ENCODE measurements at places on chromosomes 3 and 15.

DNA sequence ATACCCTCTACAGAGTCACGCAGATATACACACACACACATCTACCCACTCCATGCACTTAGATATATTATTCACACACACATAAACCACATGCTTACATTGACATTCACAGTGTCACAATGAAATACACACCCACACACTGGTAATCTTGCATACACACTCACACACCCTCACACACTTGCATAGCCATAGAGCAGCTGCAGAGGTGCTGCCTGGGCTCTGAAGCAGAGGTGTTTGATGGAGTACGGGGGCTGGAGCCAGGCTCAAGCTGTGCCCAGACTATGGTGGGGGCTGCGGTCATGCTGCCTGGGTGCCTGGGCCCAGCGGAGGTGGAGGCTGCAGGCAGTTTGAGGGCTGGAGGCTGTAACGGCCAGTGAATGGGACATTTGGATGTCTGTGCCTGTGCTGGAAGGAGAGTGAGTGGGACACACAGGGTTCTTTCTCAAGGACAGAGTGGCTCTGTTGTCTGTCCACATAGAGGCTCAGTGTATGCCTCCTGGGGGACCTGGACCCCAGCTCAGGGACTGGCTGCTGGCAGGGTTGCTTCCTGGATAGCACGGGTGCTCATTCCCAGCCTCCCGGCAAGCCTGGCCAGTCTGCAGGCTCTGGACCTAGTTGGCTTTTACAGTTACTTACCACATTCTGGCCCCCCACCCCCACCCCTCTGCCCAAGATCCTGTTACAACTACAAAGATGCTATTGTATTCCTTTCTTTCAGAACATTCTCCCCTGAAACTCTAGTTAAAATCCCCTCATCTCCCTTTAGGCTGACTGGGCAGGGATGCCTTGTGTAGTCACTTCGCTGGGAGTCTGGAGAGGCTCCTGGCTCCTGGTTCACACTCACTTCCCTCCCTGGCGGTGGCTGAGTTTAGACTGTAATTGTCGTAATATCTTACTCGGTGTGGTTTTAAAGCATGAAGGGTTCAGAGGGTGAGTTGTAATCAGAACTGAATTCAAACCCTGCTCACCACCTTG lies 12.5 kb downstream of the GASK1A start:
- DNase-seq = peak; percentile 42
- no peaks in the 10 kb centered on the region for H3K4me1 ChIP-seq
- H3K36me3 ChIP-seq = no peaks in the 10 kb centered on the region
- peak overlapping the region; percentile 50 for H3K27ac ChIP-seq

GRCh38 chr3:104273046-104273649 lies 1093.6 kb upstream of the ALCAM start:
- no peak overlapping the region for H3K27ac ChIP-seq
- H3K36me3 ChIP-seq = no peaks in the 10 kb centered on the region
- no peaks in the 10 kb centered on the region for H3K4me1 ChIP-seq
- H3K4me3 ChIP-seq = no peak overlapping the region

DNA sequence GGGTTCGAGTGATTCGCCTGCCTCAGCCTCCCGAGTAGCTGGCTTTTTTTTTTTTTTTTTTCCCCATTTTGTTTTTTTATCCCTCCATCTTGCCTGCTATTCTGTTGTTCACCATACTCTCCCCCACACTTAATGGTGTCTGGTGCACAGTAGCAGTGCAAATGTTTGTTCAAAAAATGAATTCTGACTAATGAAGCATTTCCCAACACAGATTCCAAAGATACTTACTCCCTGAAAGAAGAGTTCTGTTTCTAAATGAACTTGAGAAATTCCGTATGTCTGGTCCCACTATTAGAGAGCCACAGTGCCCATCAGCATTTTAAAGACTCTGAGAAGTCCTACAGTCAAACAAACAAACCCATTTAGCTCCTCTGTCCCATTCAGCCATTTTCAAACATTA lies 9.5 kb downstream of the EDEM1 start:
- H3K4me1 ChIP-seq = no peaks in the 10 kb centered on the region
- no peaks in the 10 kb centered on the region for H3K27me3 ChIP-seq
- no peak for DNase-seq
- H3K27ac ChIP-seq = peak overlapping the region; percentile 36
- H3K36me3 ChIP-seq = no peaks in the 10 kb centered on the region
- no peak overlapping the region for H3K4me3 ChIP-seq

DNA sequence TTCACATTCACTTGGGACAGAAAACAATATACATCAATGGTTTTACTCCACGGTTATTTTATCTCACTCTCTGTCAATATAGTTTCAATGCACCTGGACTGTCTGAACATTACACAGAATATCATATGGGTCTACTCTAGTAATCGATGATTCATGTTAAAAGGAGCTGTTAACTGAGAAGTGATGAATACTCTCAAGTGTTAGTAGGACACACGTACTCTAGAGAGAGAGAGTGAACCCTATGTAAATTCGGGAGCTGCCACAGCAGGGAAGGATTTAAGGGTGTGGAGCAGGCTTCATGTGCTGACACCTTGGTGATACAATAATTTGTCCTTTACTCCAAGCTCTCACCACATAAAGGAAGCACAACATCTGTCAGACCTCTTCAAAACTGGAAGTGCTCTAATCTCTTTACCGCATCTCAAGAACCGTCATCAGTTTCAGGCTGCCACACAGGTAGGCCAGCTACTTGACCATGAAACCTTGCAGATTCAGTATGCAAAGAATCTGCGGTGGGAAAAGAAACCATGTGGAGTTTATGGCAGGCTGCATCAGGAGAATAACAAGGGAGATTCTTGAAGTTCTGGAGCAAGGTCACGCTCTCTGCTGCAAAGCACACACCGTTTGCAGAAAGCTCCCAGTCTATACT lies 199.2 kb upstream of the TMC3 start:
- H3K27ac ChIP-seq = no peak overlapping the region
- no peak overlapping the region for H3K4me3 ChIP-seq
- no peak for DNase-seq

- no peak overlapping the region for H3K27ac ChIP-seq
- H3K36me3 ChIP-seq = no peaks in the 10 kb centered on the region
- DNase-seq = no peak
- H3K4me1 ChIP-seq = no peaks in the 10 kb centered on the region
- H3K4me3 ChIP-seq = no peak overlapping the region
- H3K27me3 ChIP-seq = no peaks in the 10 kb centered on the region
Observed at GRCh38 chr3:137958636-137959035, 51.3 kb upstream of the CLDN18 start.

DNA sequence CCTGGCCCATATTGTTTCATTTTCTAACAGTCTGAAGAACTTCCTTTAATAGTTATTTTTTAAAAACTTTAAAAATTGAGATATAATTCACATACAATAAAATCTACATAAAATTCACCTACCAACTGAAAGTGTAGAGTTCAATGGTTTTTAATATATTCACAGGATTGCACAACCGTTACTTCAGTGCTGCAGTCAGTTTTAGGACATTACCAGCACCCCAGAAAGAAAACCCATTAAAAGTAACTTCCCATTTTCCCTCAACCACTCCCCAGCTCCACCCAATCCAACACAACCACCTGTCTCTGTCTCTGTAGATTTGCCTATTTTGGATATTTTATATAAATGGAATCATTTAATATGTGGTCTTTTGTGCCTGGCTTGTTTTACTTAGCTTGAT lies 29.6 kb downstream of the MGA start:
- H3K27ac ChIP-seq = no peak overlapping the region
- H3K36me3 ChIP-seq = no peaks in the 10 kb centered on the region
- no peaks in the 10 kb centered on the region for H3K27me3 ChIP-seq
- no peak for DNase-seq
- H3K4me1 ChIP-seq = no peaks in the 10 kb centered on the region

- no peak overlapping the region for H3K4me3 ChIP-seq
- no peaks in the 10 kb centered on the region for H3K4me1 ChIP-seq
- no peaks in the 10 kb centered on the region for H3K36me3 ChIP-seq
- H3K27ac ChIP-seq = no peak overlapping the region
- no peaks in the 10 kb centered on the region for H3K27me3 ChIP-seq
Observed at GRCh38 chr3:148084931-148085330, 612.8 kb upstream of the AGTR1 start.

DNA sequence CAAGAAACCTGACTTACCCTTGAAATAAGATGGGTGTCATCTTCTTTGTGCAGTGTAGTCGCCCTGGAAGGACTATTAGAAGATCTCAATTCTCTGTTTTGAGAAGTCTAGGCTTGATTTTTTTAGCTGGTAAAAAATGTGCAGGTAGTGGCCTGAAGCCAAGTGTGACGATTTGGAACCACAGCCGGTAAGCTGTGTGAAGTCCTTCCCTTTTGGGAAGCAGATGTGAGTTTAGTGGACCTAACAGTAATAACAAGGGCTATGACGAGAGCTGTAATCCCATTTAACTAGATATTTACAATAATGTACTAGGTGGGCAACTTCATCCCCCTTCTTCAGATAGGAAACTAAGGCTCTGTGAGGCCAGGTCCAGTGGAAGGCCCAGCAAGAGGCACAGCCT lies 81.7 kb upstream of the MYZAP start:
- no peak for DNase-seq
- no peak overlapping the region for H3K27ac ChIP-seq
- H3K4me1 ChIP-seq = no peaks in the 10 kb centered on the region
- H3K4me3 ChIP-seq = no peak overlapping the region

- DNase-seq = no peak
- no peaks in the 10 kb centered on the region for H3K27me3 ChIP-seq
Observed at GRCh38 chr3:16871915-16872842, 12.6 kb upstream of the PLCL2 start.

GRCh38 chr15:48205981-48206380 lies at the start of gene SLC12A1:
Gene SLC12A1, plus strand, starts transcription at chr15:48206302. Its CDS starts 1,418 bp downstream, at chr15:48207720.
- H3K36me3 ChIP-seq = no peaks in the 10 kb centered on the region
- no peaks in the 10 kb centered on the region for H3K27me3 ChIP-seq
- no peak within 1 kb of the TSS for H3K4me3 ChIP-seq
- no peak within 1 kb of the TSS for H3K27ac ChIP-seq
- no peaks in the 10 kb centered on the region for H3K4me1 ChIP-seq
- no peak for DNase-seq

- no peak overlapping the region for H3K4me3 ChIP-seq
- no peak overlapping the region for H3K27ac ChIP-seq
- no peaks in the 10 kb centered on the region for H3K27me3 ChIP-seq
- no peaks in the 10 kb centered on the region for H3K4me1 ChIP-seq
- DNase-seq = peak; percentile 44
- no peaks in the 10 kb centered on the region for H3K36me3 ChIP-seq
Observed at GRCh38 chr3:69370156-69370883, 15.6 kb downstream of the FRMD4B start.

DNA sequence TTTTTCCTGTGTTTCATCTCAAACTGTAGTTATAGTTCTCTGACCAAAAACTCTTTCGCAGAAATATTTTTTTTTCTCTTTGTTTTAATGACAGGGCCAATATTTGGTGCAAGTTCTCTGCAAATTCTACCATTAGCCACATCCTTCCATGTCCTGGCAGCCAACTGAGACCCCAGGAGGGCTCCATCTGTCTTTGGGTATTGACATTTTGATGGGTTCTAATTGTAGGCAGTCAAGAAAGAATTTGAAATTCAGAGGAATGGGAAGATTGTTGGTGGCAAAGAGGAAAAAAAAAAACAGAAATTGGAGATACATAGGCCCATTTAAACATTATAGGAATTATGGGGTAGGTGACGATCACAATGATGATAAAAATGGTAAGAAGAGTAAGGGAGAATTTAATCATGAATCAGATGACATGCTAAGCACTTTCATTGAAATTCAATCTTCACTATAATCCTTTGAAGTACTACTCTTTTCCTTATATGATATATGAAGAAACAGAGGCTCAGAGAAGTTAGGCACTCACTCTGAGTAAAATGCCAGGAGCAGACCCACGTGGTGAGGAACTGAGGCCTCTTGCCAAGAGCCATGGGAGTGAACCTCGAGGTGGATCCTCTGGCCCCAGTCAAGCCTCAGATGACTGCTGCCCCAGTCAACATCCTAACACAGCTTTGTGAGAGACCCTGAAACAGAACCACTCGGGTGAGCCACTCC lies 151.4 kb downstream of the PDZRN3 start:
- H3K36me3 ChIP-seq = no peaks in the 10 kb centered on the region
- no peak overlapping the region for H3K4me3 ChIP-seq
- no peaks in the 10 kb centered on the region for H3K27me3 ChIP-seq
- peak overlapping the region; percentile 70 for H3K27ac ChIP-seq
- no peaks in the 10 kb centered on the region for H3K4me1 ChIP-seq

DNA sequence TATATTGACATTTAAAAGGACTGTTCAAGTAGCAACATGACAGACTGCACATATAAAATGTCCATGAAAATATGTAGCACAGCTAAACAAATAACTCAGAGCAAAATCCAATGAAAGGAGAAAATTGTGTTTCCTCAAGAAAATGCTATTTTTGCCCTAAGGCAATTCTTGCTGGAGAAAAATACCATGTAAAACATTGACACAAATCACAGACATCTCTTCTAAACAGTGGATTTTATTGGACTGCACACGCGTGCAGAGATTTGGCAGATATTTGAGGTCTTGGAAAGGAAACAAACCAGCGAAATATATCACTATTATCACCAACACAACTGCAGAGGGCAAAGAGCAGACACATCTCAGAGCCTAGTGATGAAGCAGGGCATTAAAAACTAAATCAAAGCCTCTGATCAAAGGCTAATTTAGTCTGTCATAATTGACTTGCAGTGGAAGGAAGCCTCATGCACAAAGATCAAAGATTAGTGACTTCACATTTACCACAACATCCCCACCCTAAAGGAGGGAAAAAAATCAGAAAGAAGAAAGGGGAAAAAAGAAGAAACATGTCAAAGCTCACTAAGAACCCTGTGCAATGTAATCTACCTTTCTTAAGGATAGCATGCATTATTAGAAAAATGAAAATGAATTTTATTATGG lies 52.4 kb downstream of the CHL1 start:
- no peak overlapping the region for H3K4me3 ChIP-seq
- no peaks in the 10 kb centered on the region for H3K27me3 ChIP-seq
- H3K27ac ChIP-seq = no peak overlapping the region
- no peaks in the 10 kb centered on the region for H3K4me1 ChIP-seq
- DNase-seq = no peak

GRCh38 chr3:143203848-143204247 lies 84.3 kb downstream of the CHST2 start:
- H3K27me3 ChIP-seq = no peaks in the 10 kb centered on the region
- no peak overlapping the region for H3K27ac ChIP-seq
- DNase-seq = no peak

GRCh38 chr3:84184937-84185336 lies 773.9 kb upstream of the CADM2 start:
- no peaks in the 10 kb centered on the region for H3K27me3 ChIP-seq
- H3K4me1 ChIP-seq = no peaks in the 10 kb centered on the region
- H3K36me3 ChIP-seq = no peaks in the 10 kb centered on the region

GRCh38 chr15:69718436-69718835 lies 265.8 kb downstream of the RPLP1 start:
- H3K36me3 ChIP-seq = no peaks in the 10 kb centered on the region
- no peak for DNase-seq
- H3K4me1 ChIP-seq = no peaks in the 10 kb centered on the region
- no peaks in the 10 kb centered on the region for H3K27me3 ChIP-seq

DNA sequence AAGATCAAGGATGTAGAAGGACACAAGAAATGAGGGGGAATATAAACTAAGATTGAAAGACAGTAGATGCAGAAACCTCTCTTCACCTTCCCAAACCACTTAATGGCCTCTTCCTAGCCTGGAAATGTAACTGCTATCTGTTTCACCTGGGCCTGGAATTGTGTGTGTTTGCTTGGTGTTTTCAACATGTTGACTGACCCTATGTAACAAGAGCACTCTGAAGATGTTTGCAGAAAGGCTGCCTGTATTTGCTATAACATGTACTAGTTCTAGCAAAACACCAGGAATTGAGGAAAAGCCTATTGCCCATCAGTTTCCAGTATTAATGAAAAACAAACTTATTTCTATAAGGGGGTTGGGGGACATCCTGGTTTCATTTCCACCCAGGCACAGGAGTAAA lies 248.3 kb downstream of the WDR72 start:
- H3K27ac ChIP-seq = no peak overlapping the region
- DNase-seq = no peak
- no peaks in the 10 kb centered on the region for H3K36me3 ChIP-seq
- no peaks in the 10 kb centered on the region for H3K27me3 ChIP-seq

All from uterus (tissue), 4 donors.